Body of pancreas (tissue), 4 donors: ENCODE measurements at places on chromosomes 1 and 21.
A peak's percentile ranks its signal among the peaks of the same experiment; 100 is the strongest.

- DNase-seq, result no peak
Observed at GRCh38 chr1:163528710-163529348, 207.1 kb downstream of the NUF2 start.

GRCh38 chr1:186183970-186184628 lies 191.0 kb downstream of the TPR start:
- DNase-seq, result no peak

GRCh38 chr1:206723462-206723804 lies 38.7 kb downstream of the MAPKAPK2 start:
- DNase-seq, result no peak

DNA sequence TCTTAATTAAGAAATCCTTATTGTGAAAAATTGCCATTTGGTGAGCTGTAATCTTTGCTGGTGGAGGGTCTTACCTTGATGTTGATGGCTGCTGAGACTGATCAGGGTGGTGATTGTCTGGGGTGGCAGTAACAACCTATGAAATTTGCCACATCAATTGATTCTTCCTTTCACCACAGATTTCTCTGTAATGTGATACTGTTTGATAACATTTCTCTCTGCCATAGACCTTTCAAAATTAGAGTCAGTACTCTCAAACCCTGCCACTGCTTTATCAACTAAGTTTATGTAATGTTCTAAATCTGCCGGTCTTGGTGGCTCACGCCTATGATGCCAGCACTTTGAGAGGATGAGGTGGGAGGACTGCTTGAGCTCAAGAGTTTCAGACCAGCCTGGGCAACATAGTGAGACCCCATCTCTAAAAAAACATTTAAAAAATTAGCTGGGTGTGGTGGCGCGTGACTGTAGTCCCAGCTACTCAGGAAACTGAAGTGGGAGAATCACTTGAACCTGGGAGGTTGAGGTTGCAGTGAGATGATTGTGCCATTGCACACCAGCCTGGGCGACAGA lies 5.0 kb downstream of the KPNA6 start:
- no peak for DNase-seq

DNA sequence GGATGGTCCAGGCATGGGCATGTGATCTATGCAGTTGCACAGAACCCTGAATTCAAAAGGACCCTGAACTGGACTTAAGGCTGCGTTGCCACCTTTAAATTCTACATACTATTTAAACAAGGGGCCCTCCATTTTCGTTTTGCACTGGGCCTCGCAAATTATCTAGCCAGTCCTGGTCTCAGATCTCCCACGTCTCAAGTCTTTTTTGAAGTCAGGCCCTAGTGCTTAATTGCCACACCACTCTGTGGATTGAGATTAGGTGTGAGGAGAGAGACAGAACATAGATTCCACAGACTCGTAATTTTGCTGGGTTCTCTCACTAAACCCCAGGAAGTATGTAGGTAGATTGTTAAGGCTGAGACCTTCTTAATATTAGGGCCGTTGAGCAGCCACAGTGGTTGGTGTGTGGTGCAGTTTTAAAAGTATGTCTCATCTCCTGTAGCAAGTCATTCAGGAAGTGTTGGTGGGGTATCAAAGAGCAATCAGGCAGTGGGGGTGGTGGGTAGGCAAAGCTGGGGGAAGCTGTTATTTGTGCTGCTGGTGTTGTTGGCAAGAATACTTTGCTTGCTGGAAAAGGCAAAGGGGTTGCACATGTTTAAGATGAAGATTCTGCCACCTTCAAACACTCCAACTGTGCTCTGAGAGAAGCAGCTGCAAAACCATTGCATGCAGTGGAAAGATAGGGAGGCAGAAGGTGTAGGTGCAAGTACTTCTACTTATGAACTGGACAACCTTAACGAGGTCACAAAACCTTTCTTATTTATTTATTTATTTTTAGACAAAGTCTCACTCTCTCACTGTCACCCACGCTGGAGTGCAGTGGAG lies 11.2 kb downstream of the CD84 start:
- DNase-seq, result peak; percentile 18

DNA sequence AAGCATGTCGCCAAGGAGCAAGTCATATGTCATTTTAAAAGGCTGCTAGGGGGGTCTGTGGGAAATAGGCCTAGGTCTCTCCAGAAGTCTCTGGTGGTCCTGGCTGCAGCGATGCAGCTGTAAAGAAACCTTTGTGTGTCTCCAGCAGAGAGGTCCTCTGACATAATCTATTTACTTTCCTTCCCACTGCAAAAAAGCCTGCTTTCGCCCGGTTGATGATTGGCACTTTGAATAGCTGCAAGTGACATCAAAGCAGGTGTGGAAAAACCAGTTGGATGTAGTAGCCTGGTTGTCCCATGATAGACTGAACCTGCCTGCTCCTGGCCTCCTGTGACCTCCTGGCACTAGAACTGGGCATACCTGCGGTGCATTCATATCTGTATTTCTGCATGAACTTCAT lies 13.8 kb downstream of the RASSF5 start:
- DNase-seq, result peak; percentile 79

DNA sequence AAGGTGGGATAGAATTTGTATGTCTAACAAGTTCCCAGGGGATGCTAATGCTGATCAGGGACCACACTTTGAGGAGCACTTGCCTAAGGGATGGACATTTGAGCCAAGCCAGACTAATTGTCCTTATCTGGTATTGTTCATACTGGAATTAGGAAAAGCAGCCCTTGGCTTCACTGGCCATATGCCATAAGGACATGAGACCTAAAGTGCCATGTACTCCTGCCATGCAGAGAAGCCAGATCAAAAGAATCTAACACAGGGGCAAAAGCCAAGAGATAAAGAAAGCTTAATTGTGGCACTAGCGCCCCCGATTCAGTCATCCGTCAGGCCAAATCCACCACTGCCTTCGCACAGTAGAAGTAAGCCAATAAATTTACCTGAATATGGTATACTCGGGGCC lies 45.7 kb downstream of the RNF11 start:
- no peak for DNase-seq

- no peak for DNase-seq
Observed at GRCh38 chr1:155048449-155049334, 2.4 kb upstream of the ADAM15 start.

- no peak for DNase-seq
Observed at GRCh38 chr1:48571303-48571987, 99.4 kb upstream of the SPATA6 start.

- no peak for DNase-seq
Observed at GRCh38 chr1:166083887-166084286, 82.9 kb downstream of the FAM78B start.

- no peak for DNase-seq
Observed at GRCh38 chr21:45102391-45102932, 28.1 kb downstream of the ADARB1 start.

DNA sequence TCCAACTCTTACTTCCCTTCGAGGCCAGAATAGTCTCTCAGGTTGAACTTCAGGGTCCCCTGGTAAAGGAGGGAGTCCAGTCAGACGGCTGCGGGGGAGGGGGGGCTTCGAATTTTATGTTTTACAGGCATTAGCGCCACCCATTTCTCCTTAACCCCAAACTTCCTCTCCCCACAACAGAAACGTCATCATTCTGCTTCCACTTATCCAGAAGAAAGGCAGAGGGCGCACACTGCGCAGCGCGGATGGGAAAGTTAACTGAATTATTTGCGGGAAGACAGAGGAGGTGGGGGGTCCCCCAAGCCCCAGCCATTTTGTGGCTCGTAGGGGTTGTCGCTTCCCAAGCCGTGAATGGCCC lies 529 bp upstream of the PRMT2 start:
- DNase-seq, result no peak

DNA sequence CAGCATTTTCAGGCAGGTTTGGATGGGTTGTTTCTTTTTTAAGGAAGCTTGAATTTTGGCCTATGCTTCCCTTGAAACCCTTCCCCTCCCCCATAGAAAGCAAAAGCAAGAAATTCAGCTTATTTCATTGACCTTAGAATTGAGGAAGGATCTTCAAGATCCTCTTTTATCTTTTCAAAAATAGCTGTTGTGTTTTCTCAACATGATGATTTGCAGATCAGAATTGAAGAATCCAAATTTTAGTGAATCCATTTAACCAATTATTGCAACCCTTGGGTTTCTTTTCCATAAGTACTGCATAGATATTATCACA lies 73.7 kb downstream of the LRRC8C start:
- DNase-seq, result no peak

DNA sequence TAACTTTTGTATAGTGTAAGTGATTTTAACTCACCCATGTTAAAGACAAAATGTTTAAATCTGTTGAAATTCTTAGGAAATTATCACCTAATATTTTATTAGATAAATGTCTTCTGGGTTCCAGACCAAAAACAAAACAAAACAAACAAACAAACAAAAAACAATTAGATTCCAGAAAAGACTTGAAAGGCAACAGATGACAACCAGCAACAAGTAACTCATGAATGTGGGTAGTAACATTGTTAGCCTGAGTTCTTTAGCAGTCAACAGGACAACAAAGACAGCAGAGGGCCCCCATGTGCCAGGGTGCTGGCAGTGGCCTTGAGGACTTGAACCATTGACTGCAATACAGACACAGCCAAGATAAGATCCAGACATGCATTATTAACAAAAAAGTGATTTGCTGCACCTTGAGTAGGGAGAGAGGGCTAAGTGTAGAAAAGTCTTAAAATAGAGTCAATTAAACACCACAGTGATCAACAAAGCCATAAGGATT lies 2.4 kb upstream of the CD247 start:
- no peak for DNase-seq

GRCh38 chr1:34398241-34398915 lies 221.7 kb downstream of the C1orf94 start:
- no peak for DNase-seq

DNA sequence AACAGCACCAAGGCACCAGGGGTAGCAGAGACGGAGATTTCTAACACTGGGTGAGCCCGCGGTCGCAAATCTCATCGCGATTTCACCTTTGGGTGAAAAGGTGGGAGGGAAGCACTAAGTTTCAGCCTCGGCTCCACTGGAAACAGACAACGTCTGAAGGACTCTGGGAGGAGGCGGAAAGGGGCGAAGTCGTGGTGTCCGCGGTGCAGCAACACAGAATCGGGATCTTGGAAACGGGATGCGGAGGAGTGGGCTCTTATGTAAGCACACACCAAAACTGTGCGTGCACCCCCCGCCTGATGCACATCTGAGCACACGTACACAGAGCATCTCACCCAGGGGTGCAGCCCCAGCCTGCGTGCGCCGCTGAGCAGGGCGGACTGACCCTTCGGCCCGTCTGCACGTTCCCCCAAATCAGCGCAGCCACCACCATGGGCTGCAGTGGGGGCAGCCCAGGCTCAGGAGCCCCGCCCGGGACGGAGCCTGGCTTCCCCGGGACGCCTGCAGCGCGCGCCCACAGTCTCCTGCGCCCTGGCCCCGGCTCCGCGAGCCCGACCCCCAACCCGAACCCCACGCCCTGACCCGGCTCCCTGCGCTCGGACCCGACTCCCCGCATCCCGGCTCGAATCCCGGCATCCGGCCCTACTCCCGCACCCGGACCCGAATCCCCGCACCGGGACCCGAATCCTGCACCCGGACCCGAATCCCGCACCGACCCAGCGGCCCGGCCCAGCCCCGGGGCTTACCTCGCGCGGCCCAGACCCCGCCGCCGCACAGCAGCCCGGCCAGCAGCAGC lies 670 bp downstream of the CLSTN1 start:
- no peak for DNase-seq

DNA sequence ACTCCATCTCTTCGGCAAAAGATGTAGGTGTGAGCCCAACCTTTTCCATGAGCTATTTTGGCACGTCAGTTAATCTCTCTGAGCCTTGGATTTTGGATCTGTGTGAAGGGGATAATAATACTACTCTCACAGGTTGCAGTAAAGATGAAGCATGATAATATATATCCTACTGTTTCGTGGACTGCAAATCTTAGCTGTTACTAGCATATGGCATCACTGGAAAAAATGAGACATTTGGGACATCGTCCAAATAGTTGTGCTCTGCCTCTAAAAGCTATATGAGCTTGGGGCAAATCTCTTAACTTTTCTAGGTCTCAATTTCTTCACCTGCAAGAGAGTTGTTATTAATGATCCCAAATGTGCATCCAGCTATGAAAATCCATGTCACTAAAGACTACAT lies 147.4 kb upstream of the ZRANB2 start:
- no peak for DNase-seq

GRCh38 chr21:28518630-28519029 lies 474.0 kb downstream of the LTN1 start:
- no peak for DNase-seq

- DNase-seq, result no peak
Observed at GRCh38 chr1:185408700-185409270, 91.7 kb upstream of the IVNS1ABP start.

- DNase-seq, result no peak
Observed at GRCh38 chr1:9280015-9280860, 12.5 kb upstream of the SPSB1 start.

GRCh38 chr1:222392556-222392955 lies 155.3 kb downstream of the HHIPL2 start:
- no peak for DNase-seq

- DNase-seq, result no peak
Observed at GRCh38 chr1:212987702-212988322, 27.9 kb downstream of the ANGEL2 start.

GRCh38 chr21:44582055-44582454 lies 1.7 kb upstream of the KRTAP10-5 start:
- no peak for DNase-seq

GRCh38 chr1:219812491-219813203 lies 115.7 kb downstream of the SLC30A10 start:
- DNase-seq, result peak; percentile 53

DNA sequence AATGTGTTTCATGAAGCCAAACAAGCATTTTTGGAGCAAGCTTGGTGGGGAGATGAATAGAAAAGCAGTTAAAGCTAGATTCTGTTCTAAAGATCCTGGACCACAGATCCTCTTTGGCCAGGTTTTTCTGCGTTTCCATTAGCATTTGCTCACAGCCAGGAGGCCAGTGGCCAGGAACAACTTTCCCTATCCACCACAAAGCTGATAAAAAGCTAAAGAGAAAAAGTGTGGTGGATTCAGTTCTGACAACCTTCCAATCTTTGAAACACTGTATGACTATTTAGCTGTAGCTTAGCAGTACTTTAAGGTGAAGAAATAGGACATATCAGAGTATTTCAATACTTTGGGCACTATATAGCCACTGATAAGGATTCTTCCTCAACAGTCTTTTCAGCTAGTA lies 3.0 kb upstream of the NEK7 start:
- DNase-seq, result no peak

DNA sequence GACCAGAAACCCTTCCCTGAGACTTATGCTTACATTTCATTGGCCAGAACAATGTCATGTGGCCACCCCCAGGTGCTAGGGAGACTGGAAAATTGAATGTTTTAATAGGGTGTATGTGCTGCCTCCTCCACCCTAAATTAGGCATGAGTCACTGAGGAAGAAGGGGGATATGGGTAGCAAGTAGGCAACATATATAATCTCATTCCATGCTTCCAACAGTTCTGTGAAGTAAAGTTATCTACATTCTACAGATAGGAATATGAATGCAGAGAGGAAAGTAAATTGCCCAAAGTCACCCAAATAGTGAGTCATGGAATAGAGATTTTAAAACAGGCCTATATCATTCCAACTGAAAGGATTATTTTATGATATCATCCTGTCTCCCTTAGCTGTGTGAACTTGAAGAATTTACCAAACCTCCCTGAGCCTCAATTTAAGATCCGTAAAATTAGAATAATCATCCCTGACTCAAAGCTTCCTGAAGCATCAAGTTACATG lies 168.6 kb upstream of the FGGY start:
- no peak for DNase-seq
